ENCODE measurements at places on chromosomes 1 and 21. TPM values are rescaled to one million over a fixed set of nuclear protein-coding genes. Genes with fewer than 3 reads are reported as not detected.

CHRM3 gene
- 8.5 TPM for total RNA-seq

RRAGC gene
- total RNA-seq: 28.4 TPM

RHBG gene
- 7.3 TPM for total RNA-seq

- no peaks in the 10 kb centered on the region for H3K4me1 ChIP-seq
- H3K27ac ChIP-seq: no peak overlapping the region
- no peaks in the 10 kb centered on the region for H3K27me3 ChIP-seq
- no peak for DNase-seq
- H3K4me3 ChIP-seq: no peak overlapping the region
- no peaks in the 10 kb centered on the region for H3K36me3 ChIP-seq
These were observed 338.2 kb upstream of the VAMP3 start for GRCh38 chr1:7432900-7433380.
